Stimulated activated naive B cell treated with anti-CD40 and anti-IgM and Interleukin-4, amounts not matched to agents 10 μg/mL and 1 μg/mL and 100 μg/mL, for 72 hours (primary cell): ENCODE measurements at places on chromosomes 1 and 21.

- no peak for DNase-seq
Observed at GRCh38 chr1:8145545-8146202, 119.6 kb upstream of the ERRFI1 start.

GRCh38 chr21:36788120-36788638 is 89.3 kb downstream of the SIM2 start:
- DNase-seq, result no peak

GRCh38 chr1:147515045-147515869 is 26.0 kb upstream of the BCL9 start:
- DNase-seq, result no peak

GRCh38 chr1:117696561-117696960 is 90.7 kb downstream of the TENT5C start:
- no peak for DNase-seq

- DNase-seq, result peak; percentile 24
Observed at GRCh38 chr1:110783292-110783918, 89.5 kb upstream of the CD53 start.

GRCh38 chr1:179867493-179868330 is 9.9 kb downstream of the TOR1AIP2 start:
- DNase-seq, result peak; percentile 26

DNA sequence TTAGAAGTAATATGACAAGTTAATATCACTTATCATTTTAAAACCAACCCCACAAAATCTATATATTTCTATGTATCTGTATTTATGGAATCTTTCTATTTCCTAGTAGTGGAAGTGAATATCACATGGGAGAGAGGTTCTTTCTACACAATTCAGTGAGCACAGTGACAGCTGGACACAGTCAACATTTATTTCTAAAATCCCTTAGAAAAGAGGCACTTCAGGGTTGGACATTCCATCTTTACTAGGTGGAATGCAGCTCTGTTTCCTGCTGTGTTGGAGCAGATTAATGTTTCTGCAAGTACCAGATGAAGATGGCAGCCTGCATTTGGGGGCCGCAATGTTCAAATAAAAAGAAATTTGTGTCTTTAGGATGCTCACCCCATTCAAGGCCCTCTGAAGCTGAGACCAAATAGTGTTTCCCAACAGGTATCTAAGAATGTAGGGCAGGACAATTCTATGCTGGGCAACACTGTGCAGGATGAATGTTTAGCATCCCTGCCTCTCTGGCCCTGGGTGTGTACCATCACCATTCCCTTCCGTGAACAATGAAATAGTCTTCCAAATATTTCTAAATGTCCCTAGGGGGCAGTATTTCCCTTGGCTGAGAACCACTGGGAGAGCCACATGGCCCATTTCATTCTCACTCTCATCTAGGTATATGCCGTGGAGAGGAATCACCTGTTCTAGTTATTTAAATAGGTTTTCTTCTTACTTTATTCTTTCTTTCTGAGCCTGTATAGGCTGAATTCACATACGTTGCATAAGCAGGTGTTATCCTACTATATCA is 394.8 kb downstream of the PRDM2 start:
- no peak for DNase-seq

DNA sequence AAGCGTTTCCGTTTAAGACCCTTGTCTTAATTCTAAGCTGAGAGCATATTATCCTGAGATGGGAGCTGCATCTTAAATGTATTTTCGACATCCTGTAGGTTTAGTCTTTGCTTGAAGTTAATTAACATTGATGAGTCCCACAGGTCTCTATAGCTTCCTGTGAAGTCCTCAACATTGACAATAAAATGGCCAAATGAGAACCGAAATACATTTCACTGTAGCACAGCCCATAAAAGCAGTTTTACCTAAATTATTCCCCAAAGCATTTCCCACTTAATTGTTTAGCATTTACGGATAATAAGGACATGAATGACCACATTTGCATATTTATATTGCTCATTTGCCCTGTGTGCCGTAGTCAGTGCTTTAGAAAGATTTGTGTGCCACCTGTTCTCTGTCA is 116.4 kb downstream of the CRB1 start:
- DNase-seq, result no peak

- no peak for DNase-seq
Observed at GRCh38 chr1:25523542-25523941, 19.9 kb upstream of the LDLRAP1 start.

DNA sequence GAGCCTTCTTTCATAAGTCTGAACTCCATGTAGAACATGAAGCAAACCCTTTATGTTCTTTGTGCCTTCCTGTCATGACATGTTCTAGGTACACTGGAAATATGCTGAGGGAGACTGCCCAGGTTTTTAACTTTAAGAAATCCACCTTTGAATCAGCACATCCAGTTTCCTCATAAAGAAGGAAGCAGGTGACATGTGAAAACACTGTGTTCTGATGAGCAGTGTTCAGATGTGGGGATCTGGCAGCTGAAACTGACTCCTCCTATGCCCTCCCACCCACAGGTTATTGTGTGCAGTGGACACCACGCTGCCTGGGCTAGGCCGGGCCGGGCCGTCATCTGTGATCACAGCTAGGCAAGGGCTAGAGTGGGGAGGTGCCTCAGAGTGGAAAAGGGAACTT is 51.1 kb downstream of the CNN3 start:
- no peak for DNase-seq

DNA sequence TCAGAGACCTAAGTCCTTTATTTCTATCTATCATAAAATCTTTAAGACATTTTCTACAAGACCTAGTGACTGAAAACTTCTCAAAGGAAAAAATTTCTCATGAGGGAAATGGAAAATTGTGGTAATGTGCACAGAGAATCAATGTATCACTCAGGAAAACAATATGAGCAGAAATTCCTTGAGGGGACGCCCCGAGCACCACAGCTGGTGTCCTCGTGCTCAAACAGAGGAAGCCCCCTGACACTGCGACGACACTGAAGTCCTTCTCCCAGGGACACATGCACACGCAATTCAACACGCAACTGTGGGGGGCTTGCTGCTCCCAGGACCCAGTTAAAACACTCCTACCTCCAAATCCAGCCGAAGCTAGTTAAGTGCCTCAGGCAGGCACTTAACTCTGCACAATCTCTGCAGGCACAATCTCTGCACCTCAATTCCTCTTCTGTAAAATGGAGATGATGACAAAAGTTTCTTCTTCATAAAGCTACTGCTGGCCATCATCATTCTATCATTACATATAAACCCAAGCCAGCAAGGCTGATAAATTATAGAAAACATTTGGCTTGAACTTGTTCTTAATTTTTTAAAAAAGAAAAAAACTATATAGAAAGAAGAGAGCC is 16.0 kb downstream of the ZBTB17 start:
- no peak for DNase-seq

- no peak for DNase-seq
Observed at GRCh38 chr1:12756768-12757413, 10.9 kb downstream of the CFAP107 start.

GRCh38 chr1:17768651-17769241 is 13.6 kb downstream of the ACTL8 start:
- DNase-seq, result no peak

- no peak for DNase-seq
Observed at GRCh38 chr1:29396438-29397255, 160.3 kb downstream of the PTPRU start.

DNA sequence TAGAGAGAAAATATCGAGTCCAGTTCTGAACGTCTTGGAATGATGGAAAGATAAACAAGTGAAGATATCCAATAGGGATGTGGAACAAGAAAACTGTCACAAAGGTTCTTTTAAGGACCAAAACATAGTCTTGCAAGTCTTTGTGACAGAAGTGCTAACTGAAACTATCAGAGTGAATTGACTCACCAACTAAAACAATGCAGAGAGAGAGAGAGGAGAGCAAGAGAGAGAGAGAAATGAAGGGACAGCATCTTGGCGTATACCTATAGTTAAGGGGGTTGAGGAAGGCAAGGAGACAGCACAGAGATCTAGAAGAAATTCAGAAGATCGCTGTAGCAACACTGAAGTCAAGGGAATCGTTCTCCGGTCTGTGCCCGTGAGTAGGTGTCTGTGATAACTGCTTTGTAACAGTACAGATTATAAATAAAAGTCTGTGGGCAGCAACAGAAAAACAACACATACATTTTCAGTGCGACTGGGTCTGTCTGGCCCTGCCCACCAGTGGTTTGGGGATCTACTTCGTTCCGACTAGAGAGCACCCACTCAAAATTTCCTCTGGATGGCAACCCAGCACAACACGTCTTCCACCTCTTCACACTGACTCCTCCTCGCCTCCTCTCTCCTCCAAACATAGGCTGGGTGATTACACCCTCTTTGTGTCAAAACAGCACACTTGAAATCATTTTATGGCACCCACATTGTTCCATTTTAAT is 4.8 kb upstream of the COA6 start:
- DNase-seq, result no peak

GRCh38 chr1:151371370-151372057 is 991 bp downstream of the SELENBP1 start:
- DNase-seq, result no peak

DNA sequence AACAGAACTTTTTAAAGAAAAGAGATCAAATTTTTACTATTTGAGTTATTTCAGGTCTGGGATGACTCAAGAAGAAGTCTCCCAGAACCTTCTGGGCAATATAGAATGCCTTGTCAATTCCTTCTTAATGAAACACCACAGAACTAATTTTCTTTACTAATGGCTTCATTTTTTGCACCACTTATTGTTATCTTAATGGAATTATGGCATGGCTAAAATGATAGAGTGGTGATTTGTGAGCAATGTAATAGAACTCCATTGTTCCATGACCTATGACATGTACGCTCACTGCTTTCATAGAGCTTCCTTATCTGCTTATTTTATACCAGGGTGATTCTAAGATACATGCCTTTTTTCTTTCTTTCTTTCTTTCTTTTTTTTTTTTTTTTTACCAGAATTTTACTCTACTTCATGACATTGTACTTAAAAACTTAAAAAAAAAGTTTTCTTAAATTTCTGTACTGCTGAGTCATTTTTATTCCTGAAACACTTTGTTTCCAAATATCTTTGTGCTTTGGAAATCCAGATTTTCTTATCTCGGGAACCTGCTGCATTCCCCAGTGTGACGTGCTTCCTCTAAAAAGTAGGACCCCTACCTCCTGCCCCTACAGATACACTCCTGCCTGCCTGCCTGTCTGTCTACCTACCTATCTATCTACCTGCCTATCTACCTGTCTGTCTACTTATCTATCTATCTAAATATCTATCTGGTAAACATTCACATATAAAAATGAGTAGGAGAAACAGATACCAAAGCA is 284.9 kb downstream of the PBX1 start:
- no peak for DNase-seq

DNA sequence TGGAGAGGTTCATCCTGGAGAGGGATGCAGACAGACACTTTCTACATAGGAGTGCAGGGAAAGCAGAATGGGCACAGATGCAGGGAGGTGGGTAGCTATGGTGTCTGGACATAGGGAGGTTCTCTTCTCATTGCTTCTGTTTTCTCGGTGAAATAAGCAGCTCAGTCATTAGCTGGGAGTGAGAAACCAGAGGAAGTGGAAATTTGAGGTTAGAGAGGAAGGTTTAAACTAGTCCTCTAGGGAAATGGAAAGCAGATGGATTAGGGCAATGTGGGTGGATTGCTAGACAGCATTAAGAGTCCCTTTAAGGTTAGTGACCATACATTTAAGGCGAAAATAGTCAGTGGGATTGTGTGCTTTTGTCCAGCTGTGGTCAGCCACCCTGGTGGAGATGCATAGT is 39.6 kb downstream of the MPZL1 start:
- no peak for DNase-seq

DNA sequence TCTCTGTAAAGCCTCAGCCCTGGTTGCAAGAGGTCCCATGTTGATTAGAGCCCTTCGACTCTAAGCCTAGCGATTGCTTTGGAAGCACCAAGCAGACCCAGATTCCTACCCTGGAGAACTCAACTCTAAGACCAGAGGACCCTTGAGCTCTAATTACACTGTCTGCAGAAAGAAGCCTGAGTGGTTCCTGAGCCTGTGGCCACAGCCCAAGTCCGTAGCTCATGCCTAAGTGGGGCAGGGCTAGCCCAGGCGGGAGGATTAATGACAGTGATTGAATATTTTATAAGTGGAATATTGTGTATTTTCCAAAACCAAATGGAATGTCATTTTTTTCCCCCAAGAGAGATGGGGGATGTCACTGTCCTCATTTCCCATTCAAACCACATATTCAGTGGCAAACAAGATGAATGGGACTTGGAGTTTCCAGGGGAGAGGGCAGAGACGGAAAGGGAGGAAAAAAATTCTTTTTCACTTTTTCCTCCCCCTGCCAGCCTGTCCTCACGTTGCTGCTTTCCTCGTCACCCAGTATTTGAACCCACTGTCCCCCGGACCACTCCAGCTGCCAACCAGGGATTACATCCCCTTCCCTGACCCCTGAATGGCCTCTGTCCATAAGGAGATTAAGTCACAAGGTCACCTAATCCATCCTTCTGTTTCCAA is 79.6 kb upstream of the CTTNBP2NL start:
- DNase-seq, result no peak

DNA sequence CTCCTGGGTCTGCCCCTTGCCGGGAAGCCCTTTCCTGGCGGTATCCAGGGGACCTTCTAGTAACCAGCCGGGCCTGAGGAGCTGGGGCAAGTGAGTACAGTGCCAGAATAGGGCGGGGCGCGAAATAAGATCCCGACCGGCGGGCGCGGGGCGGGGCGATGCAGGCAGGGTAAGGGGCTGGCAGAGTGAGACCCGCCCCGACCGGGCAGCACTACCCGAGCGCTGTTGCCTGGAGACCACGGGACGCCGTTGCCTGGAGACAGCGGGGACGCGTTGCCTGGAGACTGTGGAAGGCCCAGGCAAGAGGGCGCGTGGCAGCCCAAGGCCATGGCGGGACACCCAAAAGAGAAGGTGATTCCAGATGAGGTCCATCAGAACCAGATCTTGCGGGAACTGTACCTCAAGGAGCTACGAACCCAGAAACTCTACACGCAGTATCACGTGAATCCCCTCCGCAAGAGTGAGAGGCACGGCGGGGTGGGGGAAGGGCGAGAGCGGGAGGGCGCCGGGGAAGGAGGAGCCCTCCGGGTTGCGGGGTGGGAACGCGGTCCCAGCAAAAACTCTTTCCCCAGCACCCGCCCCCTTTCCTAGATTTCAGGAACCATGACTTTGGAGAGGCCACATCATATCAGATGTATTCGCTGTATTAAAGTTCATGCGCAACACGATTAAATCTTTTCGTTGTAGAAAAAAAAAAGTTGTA is 24.3 kb downstream of the EBNA1BP2 start:
- peak; percentile 26 for DNase-seq

DNA sequence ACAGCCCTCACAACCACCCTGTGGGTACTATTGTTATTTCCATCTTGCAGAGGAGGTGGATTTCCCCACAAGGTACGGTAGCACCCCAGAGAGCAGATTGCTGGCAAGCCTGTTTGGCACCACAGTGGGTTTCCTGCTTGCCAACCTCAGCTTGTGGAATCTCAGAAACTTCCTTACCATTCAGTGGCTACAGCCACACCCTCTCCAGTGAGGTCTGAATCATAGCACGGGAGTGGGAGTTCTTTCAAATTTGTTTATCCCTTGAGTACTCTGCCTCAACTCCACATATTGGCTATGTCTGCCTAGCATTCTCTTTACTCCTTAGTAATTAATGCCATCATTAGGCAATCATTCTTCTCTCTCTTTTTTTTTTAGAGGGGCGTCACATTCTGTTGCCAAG is 162.1 kb downstream of the PTPRU start:
- DNase-seq, result no peak

GRCh38 chr1:15401391-15402055 is 8.2 kb upstream of the EFHD2 start:
- DNase-seq, result no peak

GRCh38 chr21:34623516-34623915 is 8.6 kb upstream of the RCAN1 start:
- no peak for DNase-seq
